ENCODE measurements at places on chromosomes 2 and 18.

GRCh38 chr2:144470334-144470733 is 49.6 kb downstream of the ZEB2 start:
- DNase-seq = no peak

- DNase-seq = no peak
Observed at GRCh38 chr18:48545757-48546321, 7.0 kb downstream of the CTIF start.

DNA sequence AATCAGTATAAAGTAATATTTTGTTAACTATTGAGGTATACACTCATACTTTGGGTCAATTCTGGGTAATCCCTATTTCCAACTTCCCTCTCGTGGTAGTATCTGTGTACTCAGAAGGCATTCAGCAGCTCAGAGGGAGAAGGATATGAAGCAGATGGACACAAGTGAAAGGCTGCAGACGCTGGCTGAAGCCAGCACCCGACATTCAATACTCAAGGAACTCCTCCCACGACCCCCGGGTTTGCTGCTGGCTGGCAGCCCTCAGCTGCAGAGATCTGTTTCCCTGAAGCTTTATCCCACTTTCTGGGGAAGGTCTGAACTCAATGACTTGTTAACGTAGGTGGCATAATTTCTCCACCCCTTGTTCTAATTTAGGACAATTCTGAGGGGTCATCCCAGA is 847.3 kb upstream of the SOX11 start:
- no peak for DNase-seq

- DNase-seq = no peak
Observed at GRCh38 chr2:165237056-165237455, 2.2 kb upstream of the SCN2A start.

- no peak for DNase-seq
Observed at GRCh38 chr2:138034536-138034935, 70.3 kb downstream of the HNMT start.

DNA sequence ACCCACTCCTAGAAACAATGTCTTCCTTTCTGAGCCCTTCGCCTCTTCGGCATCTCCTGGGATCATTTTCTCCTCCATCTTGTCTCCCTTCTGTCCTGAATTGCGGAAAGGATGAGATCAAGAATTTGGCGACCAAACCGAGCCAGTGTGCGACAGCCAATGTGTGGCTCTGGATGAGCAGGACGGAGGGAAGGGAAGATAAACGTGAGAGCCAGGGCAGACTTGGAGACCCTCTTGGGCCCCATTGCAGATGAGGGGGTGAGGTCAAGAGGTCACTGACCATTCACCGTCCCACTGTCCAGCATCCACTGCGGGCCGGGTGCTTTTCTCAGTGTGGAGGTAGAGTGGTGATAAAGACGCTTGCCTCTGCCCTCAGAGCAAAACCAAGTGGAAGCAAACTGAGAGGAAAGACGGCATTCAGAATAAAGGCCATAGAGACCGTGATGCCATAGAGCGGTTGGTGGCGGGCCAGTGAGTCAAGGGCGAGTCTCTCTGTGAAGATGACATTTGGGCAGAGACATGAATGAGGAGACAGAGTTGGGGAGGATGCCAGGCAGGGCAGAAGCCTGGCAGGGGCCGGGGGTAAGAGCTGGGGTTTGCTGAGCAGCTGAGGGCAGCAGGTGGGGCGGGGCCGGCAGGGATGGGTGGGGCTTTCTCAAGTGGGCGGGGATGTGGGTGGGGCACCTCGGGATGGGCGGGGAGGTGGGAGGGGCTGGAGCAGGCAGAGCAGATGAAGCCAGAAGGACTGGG is 55.6 kb downstream of the ACAA2 start:
- DNase-seq = peak; percentile 25

DNA sequence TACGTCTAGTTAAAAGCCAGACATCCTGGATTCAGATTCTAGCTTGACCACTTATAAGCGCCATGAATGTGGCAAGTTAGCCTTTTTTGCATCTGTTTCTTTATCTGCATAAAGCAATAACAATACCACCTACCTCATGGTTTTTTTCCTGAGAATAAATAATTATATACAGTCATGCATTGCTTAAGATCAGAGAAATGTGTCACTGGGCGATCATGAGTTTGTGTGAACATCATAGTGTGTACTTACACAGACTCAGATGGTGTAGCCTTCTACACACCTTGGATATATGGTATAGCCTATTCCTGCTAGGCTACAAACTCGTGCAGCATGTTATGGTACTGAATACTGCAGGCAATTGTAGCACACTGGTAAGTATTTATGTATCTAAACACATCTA is 84.7 kb upstream of the PELI1 start:
- DNase-seq = no peak

DNA sequence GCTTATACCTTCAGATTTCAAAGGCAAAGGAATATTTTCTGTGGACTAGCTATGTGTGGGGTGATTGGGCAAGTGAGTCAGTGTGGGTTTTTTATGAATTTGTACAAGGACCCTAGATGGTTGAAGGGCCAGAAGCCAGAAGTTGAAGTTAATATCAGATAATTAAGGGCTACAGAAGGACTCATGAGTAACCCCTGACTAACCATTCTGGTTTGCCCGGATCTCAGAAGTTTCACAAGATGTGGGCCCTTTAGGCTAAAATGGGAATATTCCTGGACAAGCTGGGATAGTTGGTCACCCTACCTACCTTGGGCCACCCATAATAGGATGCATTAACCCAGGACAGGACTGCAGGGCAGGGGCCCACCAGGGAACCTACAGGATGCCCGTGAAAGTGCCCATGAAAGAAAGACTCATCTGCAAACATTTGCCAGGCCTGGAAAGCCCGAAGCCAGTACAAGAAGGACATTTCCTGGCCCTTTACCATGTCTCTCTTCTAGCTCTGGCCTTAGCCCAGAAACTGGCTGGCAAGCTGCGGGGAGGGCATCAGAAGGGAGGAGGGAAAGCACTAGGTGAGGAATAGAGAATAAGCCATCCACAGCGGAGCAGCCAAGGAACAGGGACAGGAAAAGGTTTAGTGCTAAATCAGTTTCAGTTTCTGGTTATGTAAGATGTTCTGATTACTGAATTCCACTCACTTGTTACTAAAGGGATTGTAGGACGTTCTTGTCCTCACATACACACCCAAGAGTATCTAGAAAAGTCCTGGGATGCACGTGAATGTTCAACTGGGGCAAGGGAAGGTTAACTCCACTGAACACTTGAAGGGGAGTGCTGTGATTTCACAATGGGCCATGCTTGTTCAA is 33.6 kb downstream of the GCG start:
- no peak for DNase-seq

- no peak for DNase-seq
Observed at GRCh38 chr2:230956827-230957755, 32.0 kb upstream of the GPR55 start.

- DNase-seq = no peak
Observed at GRCh38 chr18:79484661-79485621, 89.2 kb downstream of the NFATC1 start.

DNA sequence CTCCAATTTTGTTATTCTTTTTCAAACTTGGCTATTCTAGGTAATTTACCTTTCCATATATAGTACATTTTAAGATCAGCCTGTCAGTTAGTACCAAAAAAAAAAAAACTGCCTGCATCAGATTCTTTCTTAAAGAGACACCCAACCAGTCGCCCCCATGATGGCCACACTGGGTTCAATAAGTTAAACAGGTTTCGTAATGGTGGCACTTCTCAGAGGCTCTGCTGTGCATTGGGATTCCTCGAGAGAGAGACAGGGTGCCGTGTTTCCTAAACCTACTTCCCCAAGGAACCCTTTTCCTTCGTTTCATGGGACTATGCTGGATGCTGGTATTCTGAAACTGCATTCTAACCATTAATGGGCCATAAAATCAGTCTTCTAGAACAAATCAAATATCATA is 37.4 kb downstream of the MYO7B start:
- DNase-seq = no peak

Measured in DND-41 (cell line).